ENCODE measurements at places on chromosomes 4 and X.

GRCh38 chrX:115452251-115452650, 108.7 kb upstream of the PLS3 start:
- DNase-seq, result no peak

GRCh38 chr4:165758086-165758485, 115.0 kb upstream of the TLL1 start:
- peak; percentile 21 for DNase-seq

GRCh38 chr4:131309628-131310027, 1839.5 kb upstream of the PCDH10 start:
- DNase-seq, result no peak

GRCh38 chrX:51802917-51803688, 59.9 kb downstream of the GSPT2 start:
- peak; percentile 59 for DNase-seq

GRCh38 chr4:150367326-150367725, 214.6 kb upstream of the MAB21L2 start:
- peak; percentile 39 for DNase-seq

DNA sequence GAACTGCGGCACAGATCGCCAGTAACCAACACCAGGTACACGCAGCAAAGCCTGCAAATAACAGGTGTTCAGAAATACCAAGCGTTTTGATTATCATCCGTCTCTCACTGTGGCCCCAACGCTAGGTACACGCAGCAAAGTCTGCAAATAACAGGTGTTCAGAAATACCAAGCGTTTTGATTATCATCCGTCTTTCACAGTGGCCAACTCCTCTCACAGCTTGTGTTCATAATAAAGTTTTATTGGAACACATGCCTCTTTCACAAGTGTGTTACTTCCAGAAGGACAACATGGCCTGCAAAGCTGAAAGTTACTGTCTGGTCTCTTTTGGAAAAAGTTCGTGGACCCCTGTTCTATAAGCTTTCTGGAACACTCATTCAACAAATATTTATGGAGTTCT, 153.1 kb downstream of the AFAP1 start:
- DNase-seq, result no peak

DNA sequence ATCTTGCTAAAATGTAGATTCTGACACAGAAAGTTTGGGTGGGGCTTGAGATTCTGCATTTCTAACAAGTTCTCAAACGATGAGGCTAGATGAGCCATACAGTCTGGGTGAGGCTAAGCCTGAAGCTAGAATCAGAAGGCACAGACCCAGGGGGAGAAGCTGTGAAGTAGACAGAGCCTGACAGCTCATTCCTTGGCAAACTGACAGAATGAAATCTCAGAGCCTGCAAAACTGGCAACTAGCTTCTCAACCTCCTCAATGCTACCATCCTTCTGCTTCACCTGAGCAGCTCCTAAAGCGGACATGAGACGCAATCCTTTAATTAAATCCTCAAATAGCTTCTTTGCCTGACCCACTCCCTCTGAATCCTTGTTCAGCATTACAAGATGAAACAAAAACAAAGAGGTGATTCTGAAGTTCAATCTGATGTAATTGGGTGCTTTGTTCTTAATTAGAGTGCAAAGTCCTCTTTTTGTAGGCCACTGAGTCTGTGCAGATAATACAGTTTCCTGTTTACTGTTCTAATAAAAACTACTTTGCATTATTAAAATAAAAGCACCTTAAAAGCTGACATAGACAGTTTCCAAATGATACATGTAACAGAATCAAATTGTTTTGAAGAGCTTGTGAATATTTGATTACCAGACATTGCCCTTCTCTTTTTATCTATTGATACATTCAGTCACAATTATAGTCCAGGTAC, 71.0 kb upstream of the BMP2K start:
- DNase-seq, result peak; percentile 25

GRCh38 chr4:141595531-141595930, 40.9 kb upstream of the IL15 start:
- DNase-seq, result no peak

DNA sequence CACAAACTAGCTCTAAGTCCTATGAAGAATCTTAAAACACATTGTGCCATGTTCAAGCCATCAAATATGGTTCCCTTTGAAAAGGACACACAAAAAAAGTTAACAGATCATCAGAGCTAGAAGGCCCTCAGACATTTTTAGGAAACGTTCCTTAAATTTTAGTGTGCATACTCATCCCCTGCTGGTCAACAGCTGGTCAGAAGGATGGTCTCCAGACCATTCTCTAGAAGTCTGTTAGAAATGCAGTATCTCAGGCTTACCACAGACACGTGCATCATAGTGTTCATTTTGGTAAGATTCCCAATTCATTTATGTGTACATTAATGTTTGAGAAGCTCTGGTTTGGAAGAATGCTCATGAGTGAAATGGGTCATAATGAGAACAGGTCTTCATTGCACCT, 523.1 kb downstream of the INPP4B start:
- no peak for DNase-seq

- DNase-seq, result no peak
Observed at GRCh38 chr4:108094923-108095482, 73.7 kb downstream of the LEF1 start.

- DNase-seq, result no peak
Observed at GRCh38 chr4:46393606-46394005, 3.7 kb upstream of the GABRA2 start.

- no peak for DNase-seq
Observed at GRCh38 chr4:37733240-37733867, 47.2 kb upstream of the RELL1 start.

GRCh38 chr4:124025000-124025399, 628.4 kb downstream of the SPRY1 start:
- no peak for DNase-seq

- no peak for DNase-seq
Observed at GRCh38 chrX:121479406-121479805, 432.0 kb downstream of the GLUD2 start.

DNA sequence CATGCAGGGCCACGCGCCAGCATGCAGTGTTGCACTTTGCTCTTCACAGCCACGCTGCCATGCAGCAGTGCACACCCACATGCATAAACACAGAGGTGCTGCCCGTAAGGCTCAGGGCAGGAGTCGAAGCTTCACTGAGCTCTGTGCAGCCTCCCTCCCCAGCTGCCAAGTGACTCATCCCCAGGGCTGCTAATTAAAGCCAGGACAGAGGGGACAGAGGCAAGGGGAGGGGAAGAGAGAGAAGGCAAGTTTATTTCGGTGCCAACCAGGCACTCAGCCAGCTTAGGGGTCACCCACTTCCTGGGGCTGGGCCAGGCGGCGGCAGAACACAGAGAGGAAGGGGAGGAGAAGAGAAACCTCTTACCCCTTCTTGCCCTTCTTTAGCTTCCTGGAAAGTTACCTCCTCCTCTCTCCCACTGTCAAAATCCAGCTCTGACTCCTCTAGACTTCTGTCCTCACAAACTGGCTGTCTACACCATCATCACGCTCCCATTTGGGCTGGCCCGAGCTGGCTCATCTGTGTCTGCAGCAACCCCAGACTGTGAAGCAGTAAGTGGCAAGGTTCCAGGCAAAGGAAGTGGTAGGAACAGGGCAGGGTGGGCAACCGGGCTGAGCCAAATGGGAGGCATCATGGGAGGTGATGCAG, 6.2 kb upstream of the IQSEC2 start:
- DNase-seq, result peak; percentile 65

DNA sequence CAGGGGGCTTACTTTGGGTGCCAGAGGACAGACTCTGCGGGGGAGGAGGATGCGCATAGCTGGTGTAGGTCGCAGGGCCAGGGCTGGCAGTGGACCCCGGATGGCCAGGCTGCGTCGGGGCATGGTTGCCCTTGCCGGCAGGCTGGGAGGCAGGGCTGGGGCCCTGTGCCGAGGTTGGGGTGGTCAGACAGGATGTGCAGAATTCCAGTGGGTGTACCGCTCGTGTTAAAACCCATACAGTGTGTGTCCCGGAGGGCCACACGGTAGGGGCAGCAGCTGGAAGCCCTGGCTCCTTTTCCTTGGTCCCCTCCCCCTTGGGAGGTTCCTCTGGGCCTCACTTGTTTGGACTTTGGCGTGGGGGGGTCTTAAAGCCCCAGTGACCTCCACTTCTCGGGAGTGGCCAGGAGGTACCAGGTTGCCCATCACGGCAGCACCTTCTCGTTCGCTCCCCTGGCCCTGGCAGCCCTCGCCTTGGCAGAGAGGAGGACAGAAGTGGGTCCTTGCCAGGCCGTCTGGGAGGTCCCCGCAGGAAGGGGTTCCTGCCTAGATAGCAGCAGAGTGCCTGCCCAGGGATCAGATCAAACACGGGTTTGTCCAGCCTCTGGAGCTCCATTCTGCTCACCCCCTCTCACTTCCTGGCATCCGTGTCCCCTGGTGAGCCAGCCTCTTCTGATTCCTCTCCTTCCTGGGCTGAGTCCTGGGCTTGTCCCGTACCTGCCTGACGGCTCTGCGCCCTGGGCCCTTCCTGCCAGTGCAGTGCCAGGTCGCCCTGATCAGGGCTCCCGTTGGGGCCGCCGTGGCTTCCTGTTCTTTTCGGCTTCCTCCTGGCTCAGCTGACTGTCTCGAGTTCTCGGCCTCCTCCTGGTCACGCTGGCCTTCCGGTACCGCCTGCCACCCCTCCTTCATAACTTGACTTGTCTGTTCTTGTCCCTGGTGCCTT, 56.7 kb upstream of the HGFAC start:
- DNase-seq, result no peak

- no peak for DNase-seq
Observed at GRCh38 chr4:15737255-15737654, 34.4 kb downstream of the BST1 start.

- DNase-seq, result peak; percentile 42
Observed at GRCh38 chr4:99405433-99406115, 29.6 kb downstream of the ADH7 start.

- DNase-seq, result no peak
Observed at GRCh38 chr4:187541666-187542065, 453.9 kb upstream of the ZFP42 start.

- DNase-seq, result no peak
Observed at GRCh38 chrX:99469439-99469838, 940.6 kb downstream of the PCDH19 start.

DNA sequence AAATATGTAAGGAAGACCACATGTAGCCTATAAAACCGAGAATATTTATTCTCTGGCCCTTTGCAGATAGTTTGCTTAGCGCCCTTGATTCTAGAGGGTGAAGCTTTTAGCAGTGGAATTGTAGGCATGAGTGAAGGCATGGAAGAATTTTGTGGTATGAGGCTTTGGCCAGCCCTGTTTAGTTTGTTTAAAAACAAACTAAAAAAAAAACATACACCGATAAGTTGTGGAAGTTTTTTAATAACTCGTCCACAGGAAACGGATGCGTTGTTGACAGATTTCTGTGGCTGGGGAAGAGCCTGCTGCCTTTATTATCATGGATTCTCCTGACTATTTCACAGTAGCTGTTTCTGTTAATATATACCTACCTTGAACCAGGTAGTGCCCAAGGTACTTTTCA, 194.7 kb upstream of the LNX1 start:
- no peak for DNase-seq

DNA sequence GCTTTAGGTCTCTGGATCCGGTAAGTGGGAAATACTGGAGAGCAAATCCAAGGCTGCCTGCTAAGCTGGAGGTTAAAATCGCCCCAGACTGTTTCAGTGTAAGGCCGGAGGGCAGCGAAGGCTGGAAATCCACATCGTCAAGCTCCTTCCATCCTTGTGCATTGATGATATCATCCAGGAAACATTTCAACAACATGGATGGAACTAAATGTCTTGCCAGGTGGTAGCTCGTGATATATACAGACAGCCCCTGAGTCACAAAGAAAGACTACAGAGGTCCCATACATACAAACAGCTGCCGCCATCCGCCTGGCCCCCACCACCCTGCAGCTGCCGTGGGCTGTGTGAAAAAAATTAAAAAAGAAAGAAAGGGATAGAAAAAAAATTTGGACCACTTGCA, 148.9 kb upstream of the RBPJ start:
- no peak for DNase-seq

- DNase-seq, result no peak
Observed at GRCh38 chr4:113404841-113405240, 355.4 kb downstream of the ANK2 start.

GRCh38 chr4:86653237-86653865, 59.2 kb downstream of the PTPN13 start:
- DNase-seq, result no peak

- DNase-seq, result no peak
Observed at GRCh38 chr4:67204441-67204840, 340.9 kb downstream of the CENPC start.

GRCh38 chrX:149513825-149514428, 8.8 kb upstream of the IDS start:
- no peak for DNase-seq

DNA sequence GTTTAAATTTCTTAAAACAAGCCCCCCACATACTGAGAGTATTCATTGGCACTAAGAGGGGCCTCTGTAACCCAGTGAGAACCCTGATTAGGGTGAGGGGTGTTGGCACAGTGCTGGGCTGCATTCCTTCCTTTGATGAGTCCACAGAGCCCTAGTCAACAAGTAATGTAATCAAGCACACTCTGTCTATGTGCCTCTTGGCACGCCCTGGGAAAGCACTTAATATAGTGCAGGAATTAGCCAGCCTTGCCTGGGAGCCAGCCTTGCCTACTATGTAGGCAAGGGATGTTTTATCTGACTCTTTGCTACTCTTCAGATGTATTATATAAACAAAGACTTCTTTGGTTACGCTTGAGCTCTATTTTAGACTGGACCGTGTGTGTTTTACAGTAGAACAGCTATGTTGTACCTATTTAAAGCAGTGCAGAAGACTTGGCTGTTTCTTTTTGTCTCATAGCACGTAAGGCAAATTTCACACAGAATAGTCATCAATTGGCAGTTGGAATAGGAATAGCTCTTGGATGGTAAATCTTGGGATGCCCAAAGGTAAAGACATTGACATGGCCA, 64.3 kb downstream of the FRAS1 start:
- DNase-seq, result no peak

GRCh38 chr4:41297832-41298231, 41.1 kb downstream of the UCHL1 start:
- no peak for DNase-seq

- no peak for DNase-seq
Observed at GRCh38 chrX:2449135-2449886, 51.5 kb downstream of the DHRSX start.

DNA sequence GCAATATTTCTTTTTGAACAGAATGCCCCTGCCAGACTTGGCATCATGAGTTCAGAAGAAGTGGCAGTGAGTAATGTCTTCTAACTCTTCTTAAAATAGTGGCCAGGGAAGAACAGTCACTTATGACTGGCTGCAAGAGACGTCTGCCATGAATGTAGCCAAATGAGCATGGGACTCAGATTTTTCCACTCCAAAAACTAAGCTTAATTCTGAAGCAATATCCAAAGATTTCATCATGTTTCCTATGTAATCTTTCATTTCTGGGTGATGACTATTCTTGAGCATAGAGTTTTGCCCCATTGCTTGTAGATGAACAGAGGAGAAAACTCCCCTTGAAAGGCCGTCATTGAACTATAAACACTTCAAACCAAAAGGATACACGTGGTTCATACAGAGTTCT, 11.8 kb downstream of the AMBN start:
- no peak for DNase-seq

GRCh38 chr4:110412354-110413065, 63.4 kb upstream of the ENPEP start:
- DNase-seq, result no peak

GRCh38 chr4:93870876-93871458, 42.4 kb downstream of the ATOH1 start:
- DNase-seq, result no peak
